ENCODE measurements at places on chromosomes 6 and 20. TPM values are rescaled to one million over a fixed set of nuclear protein-coding genes. Genes with fewer than 3 reads are reported as not detected.
A peak's percentile ranks its signal among the peaks of the same experiment; 100 is the strongest.

GRCh38 chr6:104506429-104506828, 353.3 kb downstream of the HACE1 start:
- DNase-seq = no peak

DNA sequence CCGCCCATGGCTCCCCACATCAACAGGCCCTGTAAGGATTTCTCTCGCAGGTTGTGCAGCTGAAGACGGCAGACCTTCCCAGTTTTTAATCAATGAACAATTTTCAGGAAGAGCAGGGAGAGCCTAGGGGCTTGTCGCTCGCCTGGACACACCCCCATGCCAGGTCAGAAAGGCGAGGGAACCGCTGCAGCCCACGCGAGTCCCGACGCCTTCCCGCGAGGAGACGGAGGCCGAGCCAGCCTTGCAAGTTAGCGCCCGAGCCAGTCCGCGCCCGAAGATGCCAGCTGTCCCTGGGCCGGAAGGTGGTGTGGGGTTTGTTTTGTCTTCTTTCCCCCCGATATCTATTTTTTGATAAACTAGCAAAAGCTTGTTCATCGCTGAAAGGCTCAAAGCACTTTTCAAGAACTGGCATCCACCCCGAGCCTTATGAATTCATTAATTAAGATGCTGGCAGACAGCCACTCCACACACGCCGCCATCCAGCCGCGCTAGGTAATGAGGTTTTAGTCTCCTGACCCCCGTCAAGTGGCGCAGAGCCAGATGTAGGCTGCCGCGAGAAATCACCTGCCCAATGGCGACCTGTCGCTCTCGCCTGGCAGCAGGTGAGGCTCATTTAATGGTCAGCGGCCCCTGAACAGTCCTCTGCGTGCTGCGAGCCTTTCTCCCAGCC, 6.6 kb downstream of the CCDC167 start:
- peak; percentile 55 for DNase-seq

E2F1 gene
- total RNA-seq = 7.6 TPM

SLC32A1 gene
- not detected for total RNA-seq

GRCh38 chr20:58511364-58511763, 3.8 kb downstream of the APCDD1L start:
- no peak for DNase-seq

- peak; percentile 73 for DNase-seq
These were observed 93.8 kb downstream of the GMPR start for GRCh38 chr6:16332175-16332542.

- no peak for DNase-seq
These were observed 654.7 kb upstream of the FLRT3 start for GRCh38 chr20:14992153-14992552.

DNA sequence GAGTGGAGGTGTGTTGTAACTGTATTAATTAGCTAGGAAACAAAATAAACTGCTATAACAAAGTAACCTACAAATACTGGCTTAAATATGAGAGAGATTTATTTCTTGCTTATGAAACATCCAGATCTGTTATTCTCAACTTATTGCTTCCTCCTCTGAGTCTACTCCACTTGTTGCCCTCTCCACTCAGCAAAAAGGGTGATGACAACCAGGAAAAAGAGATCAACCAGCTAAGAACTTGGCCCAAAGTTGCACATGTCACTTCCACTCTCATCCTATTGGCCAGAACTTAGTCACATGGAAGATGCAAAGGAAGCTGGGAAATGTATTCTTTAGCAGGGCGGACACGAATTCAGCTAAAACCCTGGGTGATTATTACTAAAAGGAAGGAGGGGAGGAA, 5.2 kb upstream of the TP53RK start:
- DNase-seq = no peak

DNA sequence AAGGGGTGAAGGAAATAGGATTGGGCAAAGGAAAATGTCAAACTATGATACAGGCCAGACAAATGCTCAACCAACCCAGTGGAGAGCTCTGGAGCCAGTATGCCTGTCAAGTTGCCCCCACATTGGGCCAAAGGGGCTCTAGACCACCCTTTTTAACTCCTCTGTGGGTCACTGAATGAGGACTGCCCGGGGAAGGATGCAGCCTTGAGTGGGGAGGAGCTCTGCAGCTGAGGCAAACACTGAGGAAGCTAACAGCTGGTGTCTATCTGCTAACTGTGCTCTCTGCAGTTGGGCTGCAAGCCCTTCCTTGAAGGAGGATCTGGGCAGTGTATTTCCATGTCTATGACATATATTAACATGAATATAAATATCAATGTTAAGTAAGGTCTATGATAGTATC, 98.4 kb upstream of the PRSS16 start:
- DNase-seq = no peak

GRCh38 chr20:1266167-1266973, at the start of gene SNPH:
Gene SNPH (plus strand): TSS chr20:1266294. CDS start chr20:1296240, 29,946 bp downstream.
- DNase-seq = peak; percentile 77

- DNase-seq = peak; percentile 62
These were observed 1.1 kb upstream of the MRGBP start for GRCh38 chr20:62795023-62795761.

- DNase-seq = no peak
These were observed 49.3 kb upstream of the SCAF8 start for GRCh38 chr6:154683756-154684523.

GRCh38 chr6:53701333-53702218, 36.0 kb upstream of the KLHL31 start:
- DNase-seq = no peak

IL17F gene
- not detected for total RNA-seq

PI16 gene
- not detected for total RNA-seq

GRCh38 chr6:49325891-49326290, 137.2 kb downstream of the MMUT start:
- DNase-seq = no peak

- peak; percentile 13 for DNase-seq
These were observed 20.0 kb downstream of the MAP1LC3A start for GRCh38 chr20:34578521-34578920.

C20orf141 gene
- total RNA-seq = 0.69 TPM

DNA sequence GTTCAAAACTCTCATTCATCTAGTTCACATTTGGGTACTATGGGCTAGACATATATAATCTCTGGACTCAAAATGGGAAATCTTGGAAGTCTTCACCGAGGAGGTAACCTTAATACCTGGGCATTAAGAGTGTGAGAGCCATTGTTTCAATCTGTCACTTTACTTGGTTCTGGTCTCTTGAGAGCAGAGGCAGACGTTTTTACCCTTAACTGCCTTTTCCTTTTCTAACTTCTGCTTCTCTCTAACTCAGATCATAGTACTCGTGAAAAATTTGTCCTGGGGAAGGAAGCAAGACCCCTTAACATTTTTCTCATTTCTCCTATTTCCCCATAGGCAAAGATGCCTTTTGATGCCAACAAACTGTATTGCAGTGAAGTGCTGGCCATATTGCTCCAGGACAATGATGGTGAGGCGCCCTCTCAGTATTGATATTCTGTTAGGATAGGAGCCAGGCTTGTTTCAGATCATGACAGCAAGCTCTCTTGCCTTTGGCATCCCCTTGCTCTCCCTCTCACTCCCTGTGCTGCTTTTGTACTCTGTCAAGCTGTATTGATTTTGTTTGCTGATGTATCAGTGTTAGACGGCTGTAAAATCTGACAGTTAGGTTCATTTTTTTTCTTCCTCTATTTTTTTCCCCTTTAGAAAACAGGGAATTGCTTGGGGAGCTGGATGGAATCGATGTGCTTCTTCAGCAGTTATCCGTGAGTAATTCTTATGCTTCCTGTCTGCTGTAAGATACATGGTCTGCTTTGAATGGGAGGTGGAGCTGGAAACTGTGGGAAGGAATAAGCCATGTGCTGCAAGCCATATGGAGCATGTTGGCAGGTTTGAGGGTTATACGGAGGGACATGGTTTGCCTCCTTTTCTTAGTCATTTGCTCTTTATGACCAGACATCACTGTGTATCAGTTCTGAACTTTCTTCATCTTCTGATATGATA, 83.5 kb downstream of the CTNNBL1 start:
- DNase-seq = no peak

GRCh38 chr6:161168281-161168891, 105.5 kb downstream of the AGPAT4 start:
- DNase-seq = no peak

NRSN1 gene
- total RNA-seq = not detected

PPP2R5D gene
- total RNA-seq = 29.5 TPM

DNA sequence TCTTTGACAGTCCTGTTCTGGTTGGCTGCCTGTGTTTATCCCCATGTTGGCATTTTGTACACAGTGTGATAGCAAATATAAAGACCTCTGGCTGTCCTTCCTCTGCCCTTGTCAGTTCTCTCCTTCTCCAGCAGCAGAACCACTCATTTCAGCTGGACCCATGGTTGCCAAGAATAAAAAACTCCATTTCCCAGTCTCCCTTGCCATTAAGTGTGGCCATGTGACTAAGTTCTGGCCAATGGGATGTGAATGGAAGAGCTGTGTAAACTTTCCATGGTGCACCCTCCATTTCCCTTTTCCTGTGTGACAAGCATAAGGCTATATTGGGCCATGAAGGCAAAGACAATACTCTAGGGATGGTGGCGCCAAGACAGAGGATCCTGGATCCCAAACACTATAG, 78.4 kb upstream of the TBC1D7 start:
- no peak for DNase-seq

RAB22A gene
- 21.9 TPM for total RNA-seq

PLCG1 gene
- 104 TPM for total RNA-seq

NKX2-4 gene
- not detected for total RNA-seq

SLC52A3 gene
- total RNA-seq = 2.4 TPM

DEFB115 gene
- total RNA-seq = not detected

FNDC1 gene
- 0.24 TPM for total RNA-seq

- peak; percentile 69 for DNase-seq
These were observed 2.2 kb downstream of the HSPA1B start for GRCh38 chr6:31829633-31830283.

DNA sequence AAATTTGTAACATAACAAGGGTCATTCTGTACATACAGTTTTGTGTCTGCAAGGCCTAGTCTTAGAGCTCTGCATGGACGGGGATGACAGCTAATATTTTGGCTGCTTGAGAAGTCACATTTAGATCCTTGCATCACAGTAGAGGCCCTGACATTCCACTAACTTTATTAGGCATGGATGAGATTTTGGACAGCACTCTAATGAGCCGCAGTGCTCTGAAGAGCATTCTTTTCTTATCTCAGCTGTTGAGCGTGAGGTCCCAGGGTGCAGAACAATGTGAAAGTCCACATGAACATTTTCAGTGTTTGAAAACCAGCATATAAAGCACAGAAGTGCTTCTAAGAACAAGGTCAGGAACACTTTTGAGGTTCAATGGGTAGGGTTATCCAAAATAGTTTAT, 58.9 kb downstream of the IPCEF1 start:
- no peak for DNase-seq

EPB41L1 gene
- total RNA-seq = 49.3 TPM

DNA sequence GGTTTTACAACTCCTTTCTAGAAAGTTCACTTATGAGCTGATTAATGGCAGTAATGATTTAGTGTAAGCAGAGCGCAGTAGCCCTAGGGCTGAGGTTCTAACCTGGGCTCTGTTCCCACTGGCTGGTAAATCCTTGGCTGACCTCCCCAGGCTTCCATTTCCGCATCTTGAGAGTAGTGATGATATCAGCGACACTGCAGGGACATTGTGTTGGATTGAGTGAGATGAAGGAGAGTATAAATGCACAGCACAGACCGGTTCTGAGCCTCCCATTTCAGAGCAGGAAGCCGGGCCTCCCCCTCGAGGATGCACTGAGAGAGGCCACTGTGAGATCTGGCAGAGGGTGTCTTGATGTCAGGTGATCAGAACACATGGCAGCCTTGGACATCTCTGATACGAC, 477.2 kb upstream of the SULF2 start:
- DNase-seq = no peak

FKBP1A gene
- total RNA-seq = 137 TPM

DNA sequence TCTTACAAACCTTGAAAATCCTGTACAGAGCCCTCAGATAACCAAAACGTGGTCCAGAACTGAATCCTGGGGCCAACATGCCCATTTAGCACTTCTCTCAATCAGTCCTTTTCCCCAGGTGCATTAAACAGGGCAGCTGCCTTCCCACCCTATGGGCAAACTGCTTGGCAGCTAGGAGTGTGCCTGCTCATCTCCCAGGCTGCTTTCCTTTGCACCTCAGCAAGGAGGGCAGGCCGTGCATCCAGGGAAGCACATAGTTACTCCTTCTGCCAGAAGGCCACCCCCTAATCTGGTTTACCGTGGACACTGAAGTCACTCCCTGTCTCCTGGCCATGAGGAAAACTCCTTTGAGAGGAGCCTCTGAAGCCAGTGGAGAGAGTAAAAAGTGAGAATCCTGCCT, 10.0 kb downstream of the PKIG start:
- DNase-seq = no peak

- no peak for DNase-seq
These were observed 16.1 kb upstream of the ROS1 start for GRCh38 chr6:117441824-117442264.

- no peak for DNase-seq
These were observed 280.5 kb downstream of the TFAP2B start for GRCh38 chr6:51099201-51099600.

- DNase-seq = no peak
These were observed 462.9 kb downstream of the COL12A1 start for GRCh38 chr6:74742793-74743508.

All from ovary (tissue), 10 donors.